ENCODE measurements at places on chromosomes 4 and X.

GRCh38 chr4:145812919-145813318, 125.7 kb downstream of the ZNF827 start:
- H3K27me3 ChIP-seq = no peaks in the 10 kb centered on the region
- H3K4me3 ChIP-seq = no peak overlapping the region
- H3K4me1 ChIP-seq = no peaks in the 10 kb centered on the region
- DNase-seq = no peak

- no peaks in the 10 kb centered on the region for H3K4me1 ChIP-seq
- H3K27ac ChIP-seq = no peak overlapping the region
- H3K4me3 ChIP-seq = no peak overlapping the region
- H3K36me3 ChIP-seq = no peaks in the 10 kb centered on the region
- no peaks in the 10 kb centered on the region for H3K27me3 ChIP-seq
- no peak for DNase-seq
These were observed 294.3 kb downstream of the GUCY2F start for GRCh38 chrX:109187473-109188168.

DNA sequence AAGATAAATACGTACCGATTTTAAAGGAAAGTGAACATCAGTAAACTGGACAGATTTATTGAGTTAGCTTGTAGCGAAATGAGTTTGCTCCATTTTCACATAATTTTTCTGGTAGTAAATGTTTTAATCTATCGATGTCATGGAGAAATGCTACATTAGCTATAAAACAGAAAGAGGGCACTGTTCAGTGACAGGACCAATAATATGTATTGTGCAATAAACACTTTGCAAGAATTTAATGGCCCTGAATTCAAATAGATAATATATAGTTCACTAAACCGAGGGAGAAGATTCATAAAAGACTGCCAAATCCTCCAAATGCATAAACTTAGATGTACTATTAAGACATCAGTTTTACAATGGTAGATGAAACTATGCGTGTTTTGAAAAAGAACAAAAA, 516.3 kb downstream of the ADGRL3 start:
- no peaks in the 10 kb centered on the region for H3K27me3 ChIP-seq
- no peaks in the 10 kb centered on the region for H3K4me1 ChIP-seq
- no peak overlapping the region for H3K27ac ChIP-seq
- no peak for DNase-seq
- no peak overlapping the region for H3K4me3 ChIP-seq

- no peaks in the 10 kb centered on the region for H3K27me3 ChIP-seq
- H3K4me1 ChIP-seq = no peaks in the 10 kb centered on the region
- H3K4me3 ChIP-seq = no peak overlapping the region
- no peak overlapping the region for H3K27ac ChIP-seq
These were observed 275.4 kb downstream of the FAT4 start for GRCh38 chr4:125590158-125590557.

DNA sequence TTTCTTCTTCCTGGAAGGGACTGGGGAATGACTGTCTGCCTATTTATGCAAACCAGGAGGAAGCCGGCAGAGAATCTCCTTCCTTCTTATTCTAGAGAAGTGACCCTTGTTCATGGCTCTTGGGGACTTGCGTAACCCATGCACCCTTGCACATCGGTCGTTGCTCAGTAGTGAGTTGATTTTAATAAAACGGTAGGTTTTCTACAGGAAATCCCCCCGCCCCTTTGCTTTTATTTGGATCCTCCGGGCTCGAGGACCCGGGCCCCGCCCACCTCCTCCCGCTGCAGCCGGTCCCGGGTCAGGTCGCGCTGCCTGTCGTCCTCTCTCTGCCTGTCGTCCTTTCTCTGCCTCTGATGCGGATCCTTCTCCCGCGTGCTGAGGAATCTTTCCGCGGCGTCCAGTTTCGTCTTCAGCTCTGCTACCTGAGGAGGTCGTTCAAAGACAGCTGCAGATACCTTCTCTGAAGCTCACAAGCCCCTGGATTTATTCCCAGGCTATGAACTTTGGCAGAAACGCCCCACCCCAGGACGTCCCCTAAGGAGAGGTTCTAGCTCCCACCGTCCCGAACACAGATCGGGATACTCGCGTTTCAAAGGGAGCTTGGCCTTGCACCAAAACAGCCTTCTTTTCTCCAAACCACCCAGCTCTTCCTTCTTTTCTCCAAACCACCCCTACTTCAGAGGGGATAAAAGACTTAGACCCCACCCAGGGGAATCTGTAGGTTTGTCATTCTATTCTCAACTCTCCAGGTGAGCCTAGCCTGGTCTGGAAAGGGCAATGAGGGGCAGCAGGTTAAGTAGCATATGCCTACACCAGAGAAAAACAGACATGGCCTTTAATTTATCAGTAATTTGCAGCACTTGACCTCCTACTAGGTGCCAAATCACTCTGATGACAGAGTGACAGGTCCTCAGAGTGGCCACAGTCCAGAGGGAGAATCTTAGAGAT, 7.0 kb downstream of the TNIP3 start:
- peaks cover 33% of the 10 kb centered on the region for H3K27me3 ChIP-seq
- no peak overlapping the region for H3K27ac ChIP-seq
- H3K4me3 ChIP-seq = peak overlapping the region; percentile 63
- no peak for DNase-seq
- no peaks in the 10 kb centered on the region for H3K36me3 ChIP-seq

- DNase-seq = no peak
- no peaks in the 10 kb centered on the region for H3K36me3 ChIP-seq
- no peaks in the 10 kb centered on the region for H3K27me3 ChIP-seq
- H3K4me3 ChIP-seq = no peak overlapping the region
- H3K4me1 ChIP-seq = no peaks in the 10 kb centered on the region
- no peak overlapping the region for H3K27ac ChIP-seq
These were observed 1506.0 kb downstream of the PCDH7 start for GRCh38 chr4:32226204-32226603.

DNA sequence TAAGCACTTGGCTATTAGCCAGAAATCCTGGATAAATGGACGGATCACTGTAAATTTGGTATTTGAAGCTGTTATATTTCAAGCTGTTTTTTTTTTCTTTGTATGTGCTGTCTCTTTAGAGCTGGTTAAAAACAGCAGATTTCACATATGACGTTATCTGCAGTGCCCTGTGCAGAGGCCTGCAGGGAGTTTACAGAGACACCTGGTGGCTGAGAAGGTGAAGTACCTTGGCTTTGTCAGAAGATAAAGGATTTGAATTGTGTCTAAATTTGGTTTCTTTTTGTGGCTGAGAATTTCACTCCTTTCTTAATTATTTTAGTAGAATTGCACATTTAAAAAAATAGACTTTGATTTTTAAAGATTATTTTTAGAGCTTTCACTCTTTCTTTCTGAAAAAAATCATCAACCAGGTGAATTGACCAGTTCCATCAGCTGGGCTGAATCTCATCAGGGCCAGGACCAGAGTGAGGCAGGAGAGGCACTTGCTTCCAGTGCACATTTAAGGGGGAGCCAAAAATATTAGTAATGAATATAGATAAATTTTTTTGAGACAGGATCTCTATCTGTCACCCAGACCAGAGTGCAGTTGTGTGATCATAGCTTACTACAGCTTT, 9.6 kb upstream of the CHRNA9 start:
- H3K27me3 ChIP-seq = peaks cover 8% of the 10 kb centered on the region
- no peak overlapping the region for H3K27ac ChIP-seq
- peaks cover 20% of the 10 kb centered on the region for H3K4me1 ChIP-seq
- peak; percentile 63 for DNase-seq

- no peaks in the 10 kb centered on the region for H3K4me1 ChIP-seq
- H3K36me3 ChIP-seq = no peaks in the 10 kb centered on the region
- no peak overlapping the region for H3K27ac ChIP-seq
- no peaks in the 10 kb centered on the region for H3K27me3 ChIP-seq
- no peak overlapping the region for H3K4me3 ChIP-seq
- no peak for DNase-seq
These were observed 249.2 kb downstream of the TENM3 start for GRCh38 chr4:182492423-182492822.

DNA sequence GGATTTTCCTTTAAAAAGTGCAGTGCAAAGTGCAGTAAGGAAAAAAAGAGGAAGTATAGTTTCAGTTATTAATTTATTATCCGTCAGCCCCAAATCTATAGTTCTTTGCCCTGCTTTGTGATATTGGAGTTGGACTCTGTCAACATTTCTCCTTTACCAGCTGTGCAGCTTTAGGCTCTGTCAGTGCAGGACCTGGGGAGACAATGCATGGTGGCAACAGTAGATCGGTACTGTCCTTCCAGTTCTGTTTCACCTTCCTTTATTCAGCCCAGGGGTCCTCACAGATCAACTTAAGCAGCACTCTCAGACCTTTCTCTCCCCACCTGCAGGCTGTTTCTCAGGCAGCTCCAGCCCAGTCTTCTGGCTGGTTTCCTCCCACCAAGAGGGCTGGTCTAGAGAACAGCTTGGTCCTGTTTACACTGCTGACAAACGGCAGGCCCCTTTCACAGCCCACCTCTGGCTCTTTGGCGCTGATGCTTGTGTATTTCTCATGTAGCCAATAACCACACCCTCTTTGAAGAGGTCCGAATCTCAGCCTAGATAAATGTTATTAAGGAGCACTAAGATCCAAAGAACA, 71.6 kb downstream of the MCUB start:
- no peak overlapping the region for H3K27ac ChIP-seq
- no peaks in the 10 kb centered on the region for H3K27me3 ChIP-seq
- peaks cover 32% of the 10 kb centered on the region for H3K4me1 ChIP-seq

DNA sequence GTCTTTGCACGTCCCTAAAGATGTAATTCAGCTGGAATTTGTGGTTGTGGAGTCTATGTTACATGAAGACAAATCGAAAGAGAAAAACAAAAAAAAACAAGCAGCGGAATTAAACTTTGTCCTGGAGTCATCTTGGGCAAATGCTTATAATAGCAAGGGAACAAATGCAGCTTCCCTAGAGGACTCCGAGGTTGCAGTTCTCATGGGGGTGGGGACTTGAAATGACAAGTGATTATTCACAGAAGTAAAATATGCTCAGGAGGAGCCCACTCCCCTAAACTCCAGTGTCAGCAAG, 362.4 kb downstream of the ARHGAP24 start:
- H3K4me3 ChIP-seq = no peak overlapping the region
- peaks cover 43% of the 10 kb centered on the region for H3K4me1 ChIP-seq
- DNase-seq = no peak

DNA sequence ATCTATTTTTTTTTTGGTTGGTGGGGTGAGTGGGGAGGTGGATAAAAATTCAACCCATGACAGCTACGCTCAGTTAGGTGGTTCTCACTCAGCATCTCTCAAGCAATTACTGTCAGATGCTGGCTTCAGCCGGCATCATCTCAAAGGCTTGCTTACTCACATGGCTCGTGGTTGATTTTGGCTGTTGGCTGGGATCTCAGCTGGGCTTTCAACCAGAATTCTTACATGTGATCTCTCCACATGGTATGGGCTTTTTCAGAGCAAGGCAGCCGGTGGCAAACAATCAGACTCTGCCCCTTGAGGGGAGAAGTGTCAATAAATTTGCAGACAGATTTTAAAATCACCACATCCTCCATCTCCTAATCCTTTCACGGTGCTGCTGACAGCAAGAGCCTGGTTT, 47.2 kb downstream of the SLC34A2 start:
- H3K27ac ChIP-seq = no peak overlapping the region
- H3K4me3 ChIP-seq = no peak overlapping the region
- no peak for DNase-seq
- H3K4me1 ChIP-seq = no peaks in the 10 kb centered on the region

- H3K36me3 ChIP-seq = no peaks in the 10 kb centered on the region
- H3K4me3 ChIP-seq = no peak overlapping the region
- no peak for DNase-seq
- H3K4me1 ChIP-seq = no peaks in the 10 kb centered on the region
- H3K27ac ChIP-seq = no peak overlapping the region
These were observed 264.3 kb downstream of the NPFFR2 start for GRCh38 chr4:72295966-72296557.

- H3K27me3 ChIP-seq = no peaks in the 10 kb centered on the region
- peak overlapping the region; percentile 29 for H3K4me3 ChIP-seq
- DNase-seq = peak; percentile 68
These were observed 80.5 kb downstream of the HNRNPD start for GRCh38 chr4:82293304-82293703.

GRCh38 chr4:100977746-100978397, 369.5 kb downstream of the PPP3CA start:
- no peaks in the 10 kb centered on the region for H3K4me1 ChIP-seq
- H3K27me3 ChIP-seq = no peaks in the 10 kb centered on the region
- H3K36me3 ChIP-seq = no peaks in the 10 kb centered on the region
- no peak overlapping the region for H3K27ac ChIP-seq

- no peak for DNase-seq
- H3K4me1 ChIP-seq = no peaks in the 10 kb centered on the region
These were observed 97.3 kb downstream of the NR3C2 start for GRCh38 chr4:148344941-148345340.

GRCh38 chr4:27844376-27844775, 983.7 kb downstream of the STIM2 start:
- H3K36me3 ChIP-seq = no peaks in the 10 kb centered on the region
- H3K27ac ChIP-seq = no peak overlapping the region
- H3K27me3 ChIP-seq = no peaks in the 10 kb centered on the region

DNA sequence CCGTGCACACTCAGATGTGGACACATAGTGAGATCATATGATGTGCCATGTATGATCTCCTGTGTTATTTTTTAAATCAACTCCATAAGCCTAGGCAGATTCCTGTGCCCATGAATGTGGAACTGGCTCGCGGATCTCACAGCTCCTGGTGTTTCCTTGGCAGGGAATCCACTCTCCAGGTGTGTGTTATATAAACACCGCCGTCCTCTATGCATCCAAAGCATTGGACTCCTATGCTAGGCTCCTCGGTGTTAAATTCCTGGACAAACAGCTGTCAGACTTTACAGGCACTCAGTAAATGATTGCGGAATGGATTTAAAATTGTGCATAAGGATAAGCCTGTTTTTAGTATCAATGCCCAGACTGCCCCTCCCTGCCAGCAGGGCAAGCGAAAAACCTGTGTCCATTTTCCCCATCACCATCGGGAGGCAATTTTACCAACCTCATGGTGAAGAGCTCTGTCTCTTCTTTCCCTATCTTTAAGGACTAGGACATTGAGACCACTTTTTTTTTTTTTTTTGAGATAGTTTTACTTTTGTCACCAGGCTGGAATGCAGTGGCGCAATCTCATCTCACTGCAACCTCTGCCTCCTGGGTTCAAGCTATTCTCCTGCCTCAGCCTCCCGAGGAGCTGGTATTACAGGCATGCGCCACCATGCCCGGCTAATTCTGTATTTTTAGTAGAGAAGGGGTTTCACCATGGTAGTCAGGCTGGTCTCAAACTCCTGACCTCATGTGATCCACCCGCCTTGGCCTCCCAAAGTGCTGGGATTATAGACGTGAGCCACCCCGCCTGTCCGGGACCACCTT, 23.6 kb upstream of the GPR78 start:
- no peak overlapping the region for H3K27ac ChIP-seq
- H3K4me1 ChIP-seq = no peaks in the 10 kb centered on the region
- H3K4me3 ChIP-seq = no peak overlapping the region
- DNase-seq = no peak

DNA sequence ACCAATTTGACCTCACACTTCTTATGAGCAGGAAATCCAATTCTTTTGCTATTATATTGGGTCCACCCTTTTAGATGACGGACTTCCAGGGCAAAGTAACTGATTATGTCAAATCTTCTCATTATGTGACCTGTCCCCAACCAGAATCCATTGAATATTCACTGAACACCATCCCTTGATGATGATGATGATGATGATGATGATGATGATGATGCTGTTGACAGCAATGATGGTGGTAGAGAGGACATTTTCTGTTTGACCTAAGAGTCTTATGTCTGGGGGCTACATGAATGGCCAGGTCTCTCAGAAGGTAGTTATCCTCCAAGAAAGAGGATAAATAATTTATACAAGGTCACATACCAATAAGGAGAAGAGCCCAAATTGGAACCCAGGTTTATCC, 5.2 kb downstream of the TCEAL8 start:
- DNase-seq = no peak
- H3K4me3 ChIP-seq = no peak overlapping the region
- H3K27ac ChIP-seq = no peak overlapping the region
- peaks cover 10% of the 10 kb centered on the region for H3K4me1 ChIP-seq
- H3K36me3 ChIP-seq = no peaks in the 10 kb centered on the region

GRCh38 chr4:81652069-81652478, 180.4 kb upstream of the RASGEF1B start:
- H3K4me3 ChIP-seq = no peak overlapping the region
- H3K27ac ChIP-seq = no peak overlapping the region

Measured in naive B cell (primary cell).